Activated CD4-positive, alpha-beta T cell treated with anti-CD3 and anti-CD28 coated beads, Interleukin-2, amount 50 U/mL, for 24 hours (primary cell): ENCODE measurements at places on chromosomes 11 and 22.

DNA sequence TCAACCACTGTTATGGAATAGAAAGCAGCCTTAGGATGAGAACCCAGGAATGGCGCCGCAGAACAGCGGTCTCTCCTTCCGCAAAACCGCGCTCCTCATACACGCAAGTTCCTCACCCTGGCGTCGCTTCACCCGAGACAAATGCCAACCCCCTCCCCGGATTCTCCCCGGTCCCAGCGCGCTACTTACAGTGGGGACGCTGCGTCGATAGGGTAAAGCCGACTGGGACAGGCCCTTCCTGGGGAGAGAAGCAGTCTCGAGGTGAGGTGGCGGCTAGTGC, 287 bp downstream of the RPS13 start:
- DNase-seq, result no peak

- no peak for DNase-seq
Measured at GRCh38 chr11:47995360-47995769, 15.0 kb downstream of the PTPRJ start.

DNA sequence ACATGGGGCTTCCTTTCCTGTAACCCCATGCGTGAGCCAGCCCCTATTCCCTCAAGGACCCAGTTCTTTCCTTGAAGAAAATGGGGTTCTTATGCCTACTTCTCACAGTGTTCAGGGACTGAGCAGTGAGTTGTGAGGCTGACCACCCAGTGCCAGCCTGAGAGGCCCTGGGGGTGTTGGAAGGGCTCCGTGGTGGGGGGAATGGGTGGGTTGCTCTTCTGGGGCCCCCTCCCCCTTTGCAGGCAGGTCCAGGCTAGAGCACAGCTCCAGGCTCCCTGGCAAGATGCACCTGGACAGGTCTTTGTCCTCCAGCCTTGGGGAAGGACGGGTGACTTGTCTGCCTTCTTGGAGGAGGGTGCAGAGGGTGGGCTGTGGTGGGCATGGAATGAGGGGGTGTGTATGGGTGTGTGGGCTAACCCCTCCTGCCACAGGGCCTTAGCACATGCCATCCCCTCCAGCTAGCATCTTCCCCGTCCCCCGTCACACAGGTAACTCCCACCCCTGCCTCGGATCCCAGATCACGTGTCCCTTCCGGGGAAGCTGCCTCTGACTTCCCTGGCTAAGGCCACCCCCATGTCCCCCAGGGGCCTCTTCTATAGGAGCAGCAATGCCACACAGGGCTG, 64.6 kb downstream of the MYEOV start:
- no peak for DNase-seq

DNA sequence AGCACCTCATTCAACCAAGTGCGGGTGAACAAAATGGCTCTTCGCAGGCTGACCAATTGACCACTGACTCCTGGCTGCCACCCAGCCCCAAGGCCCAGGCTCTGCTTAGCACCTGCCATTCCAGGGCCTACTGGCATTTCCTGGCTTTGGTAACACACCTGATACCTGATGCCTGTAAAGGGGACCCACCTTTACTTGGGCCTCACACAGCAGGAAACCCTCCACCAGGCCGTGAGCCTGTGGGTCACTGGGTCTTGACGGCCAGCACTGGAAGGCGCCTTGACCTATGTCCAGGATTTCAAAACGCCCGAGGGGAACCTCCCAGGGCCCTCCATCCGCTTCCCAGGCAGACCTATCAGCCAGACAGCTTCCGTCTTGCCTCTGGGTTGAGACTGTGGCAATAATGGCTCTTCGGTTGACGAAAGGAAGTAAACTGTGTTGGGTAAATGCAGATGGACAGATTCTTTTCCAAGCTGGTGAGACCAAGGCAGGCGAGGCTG, 16.8 kb upstream of the TMEM184B start:
- no peak for DNase-seq

DNA sequence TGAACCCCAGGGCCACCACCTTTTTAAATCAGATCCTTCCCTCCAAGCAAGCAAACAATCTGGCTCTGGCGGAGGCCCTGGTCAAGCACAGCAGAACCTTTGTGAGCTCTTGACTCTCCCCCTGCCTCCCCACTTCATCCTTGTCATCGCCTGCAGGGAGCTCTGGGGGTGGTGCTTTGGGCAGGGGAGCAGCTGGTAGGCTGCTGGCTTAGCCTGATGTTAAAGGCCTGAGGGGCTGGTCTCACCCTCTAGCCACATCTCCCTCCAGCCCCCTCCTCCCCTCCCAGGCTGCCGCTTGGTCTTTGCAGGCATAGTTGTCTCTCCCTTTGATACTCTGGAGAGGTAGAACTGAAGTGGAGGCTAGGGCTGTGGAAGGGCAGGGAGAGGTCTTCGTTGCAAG, 50.9 kb downstream of the THAP12 start:
- DNase-seq, result no peak

GRCh38 chr11:129768356-129768755, 47.3 kb upstream of the TMEM45B start:
- DNase-seq, result no peak

GRCh38 chr11:119085437-119085847, 761 bp downstream of the HMBS start:
- DNase-seq, result no peak

DNA sequence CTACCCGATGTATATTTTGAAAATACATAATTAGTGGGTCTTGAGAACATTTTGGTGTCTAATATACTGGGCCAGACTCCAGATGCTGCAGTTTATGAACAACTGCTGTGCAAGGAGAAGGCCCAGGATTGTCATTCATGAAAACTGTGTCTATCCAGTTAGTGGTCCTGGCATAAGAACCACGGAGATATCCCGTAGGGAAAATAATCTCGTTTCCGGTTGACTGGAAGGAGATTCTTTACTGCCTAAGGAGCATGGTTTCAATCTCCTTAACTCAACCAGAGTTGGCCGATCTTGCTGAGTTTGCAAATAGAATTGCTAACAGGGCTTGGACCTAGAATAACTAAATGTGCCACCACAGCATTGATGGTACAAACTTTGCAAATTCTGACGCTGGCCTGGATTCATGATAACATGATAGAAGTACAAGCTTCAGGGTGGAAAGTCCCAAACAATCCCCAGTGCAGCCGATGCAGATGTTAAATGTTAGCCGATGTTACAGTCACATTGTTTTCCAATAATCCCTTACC, 4.6 kb upstream of the RTCB start:
- no peak for DNase-seq

DNA sequence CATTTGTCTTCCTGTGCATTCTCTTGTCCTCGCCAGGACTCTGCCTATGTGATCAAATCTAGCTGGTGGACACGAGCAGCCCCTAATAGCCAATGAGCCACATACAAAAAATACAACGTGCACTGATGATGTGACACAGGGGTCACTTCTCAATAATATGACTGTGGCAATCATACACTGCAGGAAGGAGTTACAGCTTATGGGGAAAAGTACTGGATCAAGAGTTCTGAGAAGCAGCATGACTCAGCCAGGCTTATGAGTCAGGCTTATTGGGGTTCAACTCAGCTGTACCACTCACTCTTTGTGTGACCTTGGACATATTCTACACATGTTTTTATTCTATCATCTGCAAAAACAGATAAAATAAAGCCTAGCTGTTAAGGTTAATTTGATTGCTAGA, 889.4 kb upstream of the TENM4 start:
- no peak for DNase-seq

GRCh38 chr11:119149786-119150275, 979 bp downstream of the ABCG4 start:
- DNase-seq, result no peak

DNA sequence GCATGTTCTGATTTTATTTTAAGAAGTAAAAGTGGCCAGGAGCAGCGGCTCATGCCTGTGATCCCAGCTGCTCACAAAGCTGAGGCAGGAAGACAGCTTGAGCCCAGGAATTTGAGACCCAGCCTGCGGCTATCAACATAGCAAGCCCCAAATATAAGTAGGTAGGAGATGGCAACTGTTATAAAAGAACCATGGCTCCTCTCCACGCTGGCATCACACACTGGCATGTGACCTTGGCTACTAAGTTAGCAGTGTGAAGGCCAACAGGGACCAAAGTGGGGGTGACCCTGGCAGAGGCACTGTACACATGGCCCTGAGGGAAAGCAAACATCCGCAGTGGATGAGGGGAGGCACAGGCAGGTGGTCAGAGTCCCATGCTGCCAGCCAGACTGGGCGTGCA, 33.0 kb downstream of the TPST2 start:
- DNase-seq, result no peak

- no peak for DNase-seq
Measured at GRCh38 chr22:24214467-24215285, 30.2 kb downstream of the GGT5 start.

DNA sequence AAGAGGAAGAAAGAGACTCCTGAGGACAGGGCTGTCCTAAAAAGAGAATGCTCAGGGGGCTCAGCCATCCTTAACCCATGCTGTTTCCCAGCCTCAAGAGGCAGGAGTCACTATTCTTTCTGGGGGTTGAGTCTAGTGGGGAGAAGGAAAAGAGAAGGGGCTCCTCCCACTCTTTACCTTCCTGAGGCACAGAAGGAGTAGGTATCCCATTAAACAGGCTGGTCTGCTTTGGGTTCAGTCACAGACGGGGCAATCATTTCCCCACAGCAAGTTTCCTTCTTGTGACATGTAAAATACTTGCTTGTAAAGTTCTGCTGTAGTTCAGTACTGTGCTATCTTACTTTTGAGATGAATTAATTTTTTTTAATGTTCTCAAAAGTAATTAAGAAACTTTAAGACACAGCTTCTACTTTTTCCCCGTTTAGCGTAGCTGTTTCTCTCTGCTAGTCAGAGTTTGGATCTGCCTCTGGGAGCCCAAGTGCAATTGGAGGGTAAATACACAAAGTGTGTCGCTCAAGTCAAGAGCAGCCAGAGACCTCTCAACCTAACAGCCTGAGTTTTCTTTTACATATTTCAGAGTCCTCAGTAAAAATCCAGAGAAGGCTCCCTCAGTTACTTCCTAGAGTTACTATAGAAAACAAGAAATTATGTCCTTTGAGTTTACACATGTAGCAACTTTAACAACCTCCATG, 15.0 kb downstream of the OR8A1 start:
- DNase-seq, result no peak

GRCh38 chr11:111319296-111319695, 20.9 kb downstream of the POU2AF3 start:
- DNase-seq, result no peak

DNA sequence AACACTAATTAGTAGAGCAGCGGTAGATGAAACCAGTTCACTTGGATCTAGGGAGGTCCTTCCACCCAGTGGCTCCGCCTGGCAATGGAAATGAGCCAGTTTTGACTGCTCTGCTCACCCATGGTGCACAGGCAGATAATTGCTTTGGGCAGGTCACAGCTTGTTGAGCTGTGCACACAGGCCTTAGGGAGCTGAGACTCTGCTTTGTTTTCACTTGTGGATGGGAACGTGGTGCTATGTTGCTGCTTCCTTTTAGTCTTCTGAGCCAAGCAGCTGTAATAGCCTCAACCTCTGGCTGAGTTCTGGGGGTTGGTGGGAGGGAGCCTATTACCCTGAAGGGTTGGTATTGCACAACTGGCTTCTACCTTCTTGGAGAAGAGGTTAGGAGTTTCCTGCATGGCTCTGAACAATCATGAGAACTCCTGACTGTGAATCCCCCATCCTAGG, 262.3 kb upstream of the MTNR1B start:
- no peak for DNase-seq

GRCh38 chr11:131859538-131860210, 489.3 kb downstream of the NTM start:
- DNase-seq, result no peak

DNA sequence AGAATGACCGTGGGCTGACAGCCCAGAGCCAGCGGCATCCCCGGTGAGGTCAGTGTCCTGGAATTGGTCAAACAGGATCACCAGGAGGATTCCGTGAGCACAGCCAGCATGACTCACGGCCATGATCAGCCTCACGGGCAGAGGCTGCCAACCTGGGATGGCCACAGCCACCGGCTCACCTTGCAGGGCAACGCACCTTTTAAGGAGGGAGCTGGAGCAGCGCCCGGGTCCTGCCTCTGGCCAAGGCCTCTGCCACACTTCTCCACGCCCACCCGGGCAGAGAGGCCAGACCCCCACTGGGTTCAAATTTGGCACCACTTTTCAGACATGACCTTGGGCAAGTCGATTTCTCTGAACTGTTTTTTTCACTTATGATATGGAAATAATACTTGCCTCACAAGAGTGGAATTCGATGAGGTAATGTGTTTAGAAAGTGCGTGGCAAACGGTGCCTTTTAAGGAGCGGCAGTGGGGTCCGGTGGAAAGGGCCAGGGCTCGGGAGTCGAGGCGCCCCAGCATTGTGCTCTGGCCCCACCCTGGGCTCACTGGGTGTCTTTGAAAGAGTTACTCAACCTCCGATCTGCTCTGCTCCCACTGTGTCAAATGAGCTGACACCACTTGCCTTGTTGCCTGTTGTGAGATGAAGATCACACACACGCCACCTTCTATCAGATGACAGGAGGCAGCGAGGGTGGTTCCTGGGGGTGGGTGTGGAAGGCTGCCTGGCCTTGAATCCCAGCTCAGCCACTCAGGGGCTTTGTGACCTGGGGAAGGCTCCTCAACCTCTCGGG, 16.0 kb downstream of the TXN2 start:
- DNase-seq, result no peak

DNA sequence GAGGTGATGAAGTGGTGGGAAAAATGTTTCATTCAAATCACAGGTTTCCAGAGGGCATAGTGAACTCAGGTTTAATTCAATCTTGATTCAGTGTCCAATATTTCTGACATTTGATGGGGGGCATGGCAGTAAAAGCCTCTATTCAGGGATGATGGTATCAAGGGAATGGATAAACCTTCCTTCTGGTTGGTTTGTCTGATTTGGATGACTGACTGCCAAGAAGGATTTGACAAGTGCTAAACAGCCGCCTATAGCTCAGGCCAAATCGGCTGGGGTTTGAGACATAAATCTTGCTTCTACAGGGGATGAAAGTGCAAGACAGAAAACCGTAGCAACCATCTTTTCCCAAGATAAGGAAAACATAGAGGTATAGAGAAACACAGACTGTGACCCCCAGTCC, 121.8 kb upstream of the C11orf87 start:
- DNase-seq, result no peak

GRCh38 chr22:35541254-35541748, 670 bp downstream of the RASD2 start:
- no peak for DNase-seq

DNA sequence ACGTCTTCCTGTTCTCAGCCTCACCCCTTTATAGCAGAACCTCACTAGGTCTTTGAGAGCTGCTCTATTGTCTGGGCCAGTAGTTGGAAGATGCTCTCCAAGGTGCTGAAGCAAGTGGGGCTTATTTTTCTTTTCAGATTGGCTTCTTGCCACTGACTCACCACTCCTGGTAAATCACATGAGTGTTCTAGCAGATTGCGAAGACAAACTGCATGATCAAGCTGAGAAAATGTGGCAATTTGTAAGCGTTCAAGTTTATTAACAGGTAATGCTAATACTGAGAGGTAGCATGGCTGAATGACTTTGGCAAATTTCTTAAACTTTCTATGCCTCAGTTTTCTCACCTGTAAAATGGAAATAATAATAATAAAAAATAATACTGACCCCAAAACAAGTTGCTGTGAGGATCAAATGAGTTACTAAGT, 59.2 kb downstream of the CACNG2 start:
- DNase-seq, result no peak

GRCh38 chr11:64331569-64332371, 8.2 kb upstream of the CCDC88B start:
- DNase-seq, result peak; percentile 31
